ENCODE measurements at places on chromosomes 16 and 17.

DNA sequence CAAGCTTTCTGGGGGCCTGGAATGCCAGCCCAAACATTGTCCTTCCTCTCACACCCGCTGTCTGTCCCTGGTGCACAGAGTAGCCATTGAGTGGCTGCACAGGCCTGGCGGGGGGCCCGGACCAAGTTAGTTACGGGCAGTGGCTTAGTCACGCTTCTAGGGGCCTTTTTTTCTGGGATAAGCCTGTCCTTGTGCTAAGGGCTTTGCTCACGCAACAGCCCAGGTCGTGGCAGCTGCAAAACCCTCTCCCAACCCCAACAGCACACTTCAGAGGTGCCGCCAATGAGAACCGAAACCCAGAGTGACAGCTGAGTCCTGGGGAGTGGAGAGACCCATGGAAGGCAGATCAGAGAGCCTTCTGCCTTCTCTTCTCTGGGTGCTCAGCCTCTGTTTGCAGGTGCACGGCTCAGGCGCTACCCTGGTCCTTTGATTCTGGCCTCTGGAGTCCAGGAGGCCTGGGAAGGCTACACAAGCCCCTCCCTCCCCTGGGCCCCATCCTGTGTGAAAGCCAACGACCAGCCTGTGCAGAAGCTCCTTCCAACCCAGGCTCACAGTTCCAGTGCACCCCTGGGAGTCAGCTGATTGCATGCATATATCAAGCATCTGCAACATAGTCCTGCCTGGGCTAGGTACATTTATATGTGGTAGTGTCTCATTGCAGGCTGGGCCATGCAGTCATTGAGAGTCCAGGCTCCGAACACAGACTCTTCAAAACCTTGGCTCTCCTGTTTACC, 9.1 kb downstream of the WSCD1 start:
- no peak for DNase-seq

DNA sequence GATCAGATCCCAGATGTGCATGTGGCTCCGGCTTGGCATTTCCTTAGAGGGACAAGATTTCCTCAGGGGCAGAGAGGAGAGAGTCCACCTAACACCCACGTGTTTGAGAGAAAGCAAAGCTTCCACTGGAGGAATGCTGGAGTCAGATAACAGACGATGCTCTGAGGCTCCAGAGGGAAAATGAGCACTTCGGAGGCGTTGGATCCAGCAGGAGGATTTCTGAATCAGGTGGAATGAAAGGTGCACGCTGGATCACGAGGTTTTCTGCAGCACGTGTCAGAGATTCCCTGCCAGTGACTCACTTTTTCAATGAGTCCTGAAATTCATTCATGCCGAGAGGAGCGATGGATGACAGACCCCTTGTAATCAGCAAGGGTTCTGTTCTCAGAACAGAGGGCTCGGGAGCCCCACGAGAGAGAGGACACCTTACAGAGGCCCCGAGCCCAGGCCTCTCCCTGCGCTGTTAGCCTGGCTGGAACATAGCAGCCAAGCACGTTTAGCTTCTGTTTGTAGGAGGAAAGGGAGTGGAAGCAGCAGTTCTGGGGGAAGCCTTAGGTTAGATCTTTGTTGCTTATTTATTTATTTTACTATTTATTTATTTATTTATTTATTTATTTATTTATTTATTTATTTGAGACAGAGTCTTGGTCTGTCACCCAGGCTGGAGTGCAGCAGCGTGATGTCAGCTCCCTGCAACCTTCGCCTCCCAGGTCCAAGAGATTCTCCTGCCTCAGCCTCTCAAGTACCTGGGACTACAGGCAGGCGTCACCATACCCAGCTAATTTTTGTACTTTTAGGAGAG, 49.3 kb upstream of the JPH3 start:
- no peak for DNase-seq

GRCh38 chr17:3471599-3471998, at the start of gene SPATA22:
SPATA22 (minus strand) TSS chr17:3471819; CDS start chr17:3469325, 2,494 bp downstream.
- DNase-seq, result no peak

DNA sequence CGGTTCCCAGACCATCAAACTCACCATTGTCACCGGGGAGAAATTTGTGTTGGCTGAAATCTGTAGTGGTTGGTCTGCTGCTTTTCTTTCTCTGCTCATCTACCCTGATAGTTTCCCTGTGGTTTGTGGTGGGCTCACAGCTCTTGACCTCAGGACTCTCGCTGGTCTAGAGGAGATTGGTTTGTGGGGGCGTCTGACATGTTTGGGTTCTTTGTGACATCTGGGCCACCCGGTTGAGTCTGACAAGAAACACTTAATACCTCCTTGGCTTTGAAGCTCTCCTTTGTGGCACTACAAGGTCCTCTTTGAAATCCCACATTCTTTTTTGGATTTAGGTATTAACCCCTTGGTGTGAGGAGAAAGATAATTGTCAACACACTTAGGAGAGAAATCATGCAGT, 662.0 kb downstream of the WWOX start:
- no peak for DNase-seq

- DNase-seq, result no peak
These were observed 1.2 kb downstream of the PSMD11 start for GRCh38 chr17:32445497-32445896.

- no peak for DNase-seq
These were observed 2.8 kb downstream of the GRB7 start for GRCh38 chr17:39740357-39741111.

DNA sequence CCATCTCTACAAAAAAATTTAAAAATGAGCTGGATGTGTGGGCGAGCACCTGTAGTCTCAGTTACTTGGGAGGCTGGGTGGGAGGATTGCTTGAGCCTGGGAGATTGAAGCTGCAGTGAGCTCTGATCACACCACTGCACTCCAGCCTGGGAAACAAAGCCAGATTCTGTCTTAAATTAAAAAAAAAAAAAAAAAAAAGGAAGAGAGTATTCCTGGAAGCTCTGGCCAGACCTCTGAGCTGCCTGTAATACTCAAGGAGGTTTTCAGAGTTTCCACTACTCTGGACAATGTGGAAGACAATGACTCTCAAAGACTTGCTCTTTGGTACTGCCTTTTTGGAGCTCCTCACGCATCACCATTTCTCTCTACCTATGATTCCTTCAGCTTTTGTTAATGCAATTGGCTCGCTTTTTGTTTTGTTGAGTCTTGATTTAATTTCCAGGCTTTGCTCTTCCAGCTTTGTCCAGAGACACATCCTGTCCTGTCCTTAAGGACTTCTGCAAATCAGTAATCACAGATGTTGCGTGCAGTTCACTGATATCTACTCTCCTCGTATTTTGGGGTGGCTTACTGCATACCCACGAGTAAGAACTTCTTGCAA, 10.8 kb downstream of the CHD9 start:
- no peak for DNase-seq

GRCh38 chr17:61460796-61461585, 8.8 kb downstream of the TBX4 start:
- peak; percentile 3 for DNase-seq

- no peak for DNase-seq
These were observed 66.7 kb upstream of the TANC2 start for GRCh38 chr17:62899361-62899760.

DNA sequence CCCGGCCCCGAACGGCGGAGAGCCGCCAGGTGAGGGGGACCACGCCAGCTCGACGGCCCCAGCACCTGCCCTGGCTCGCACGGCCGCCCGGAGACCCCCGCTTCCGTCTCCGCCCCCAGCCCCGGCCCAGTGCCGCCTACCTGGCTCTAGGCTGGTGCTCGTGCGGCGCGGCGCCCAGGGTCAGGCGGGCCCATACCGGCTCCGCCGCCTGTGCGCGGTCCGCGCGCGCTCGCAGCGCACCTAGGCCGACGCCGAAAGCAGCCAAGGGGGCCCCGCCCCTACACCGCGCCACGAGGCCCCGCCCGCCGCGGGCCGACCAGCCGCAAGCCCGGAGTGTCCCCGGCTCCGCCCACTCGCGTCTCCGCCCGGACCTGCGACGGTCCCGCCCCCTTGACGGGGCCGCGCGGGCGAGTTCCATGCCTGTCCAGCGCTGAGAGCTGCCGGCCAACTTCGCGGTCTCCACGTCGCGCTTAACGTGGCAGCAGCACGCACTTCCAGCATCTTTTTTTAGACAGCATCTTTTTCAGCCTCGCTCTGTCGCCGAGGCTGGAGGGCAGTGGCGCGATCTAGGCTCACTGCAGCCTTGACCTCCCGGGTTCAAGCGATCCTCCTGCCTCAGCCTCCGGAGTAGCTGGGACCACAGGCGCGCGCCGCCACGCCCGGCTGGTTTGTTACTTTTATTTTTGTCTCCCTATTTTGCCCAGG, at the start of gene SLC25A39:
SLC25A39 (minus strand) TSS at position 253 of the 705 bp plus-strand sequence. CDS start 1,261 bp downstream, outside the sequence.
- peak; percentile 93 for DNase-seq

DNA sequence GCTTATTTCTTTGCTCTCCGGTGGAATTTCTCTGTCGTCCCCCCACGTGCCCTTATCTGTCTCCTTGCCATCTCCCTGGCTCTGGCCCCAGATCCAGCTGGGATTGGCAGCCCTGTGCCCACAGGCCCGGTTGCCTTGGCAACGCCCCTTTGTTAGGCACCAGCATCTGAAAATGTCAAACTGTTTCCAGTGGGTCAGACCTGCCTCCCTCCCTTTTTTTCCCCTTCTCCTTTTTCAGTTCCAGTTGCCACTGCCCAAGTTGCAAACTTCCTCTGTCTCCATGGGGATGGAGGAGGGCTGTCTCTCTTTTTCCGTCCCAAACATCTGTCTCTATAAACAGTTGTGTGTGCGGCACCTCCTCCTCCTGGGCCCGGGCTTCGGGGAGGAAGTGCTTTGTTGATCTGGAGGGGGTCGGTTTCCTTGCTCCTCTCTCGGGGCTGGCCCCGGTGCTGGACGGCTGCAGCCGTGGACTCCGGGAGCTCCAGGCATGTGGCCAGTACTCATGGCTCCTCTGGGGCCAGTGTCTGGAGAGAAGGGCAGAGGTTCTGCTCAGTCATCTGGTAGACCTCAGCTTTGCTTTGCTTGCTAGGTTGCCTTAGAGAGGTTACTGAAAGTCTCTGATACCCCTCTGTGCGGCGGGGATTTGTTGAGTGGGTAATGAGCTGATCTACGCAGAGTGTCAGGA, 35.3 kb downstream of the SOCS3 start:
- no peak for DNase-seq

DNA sequence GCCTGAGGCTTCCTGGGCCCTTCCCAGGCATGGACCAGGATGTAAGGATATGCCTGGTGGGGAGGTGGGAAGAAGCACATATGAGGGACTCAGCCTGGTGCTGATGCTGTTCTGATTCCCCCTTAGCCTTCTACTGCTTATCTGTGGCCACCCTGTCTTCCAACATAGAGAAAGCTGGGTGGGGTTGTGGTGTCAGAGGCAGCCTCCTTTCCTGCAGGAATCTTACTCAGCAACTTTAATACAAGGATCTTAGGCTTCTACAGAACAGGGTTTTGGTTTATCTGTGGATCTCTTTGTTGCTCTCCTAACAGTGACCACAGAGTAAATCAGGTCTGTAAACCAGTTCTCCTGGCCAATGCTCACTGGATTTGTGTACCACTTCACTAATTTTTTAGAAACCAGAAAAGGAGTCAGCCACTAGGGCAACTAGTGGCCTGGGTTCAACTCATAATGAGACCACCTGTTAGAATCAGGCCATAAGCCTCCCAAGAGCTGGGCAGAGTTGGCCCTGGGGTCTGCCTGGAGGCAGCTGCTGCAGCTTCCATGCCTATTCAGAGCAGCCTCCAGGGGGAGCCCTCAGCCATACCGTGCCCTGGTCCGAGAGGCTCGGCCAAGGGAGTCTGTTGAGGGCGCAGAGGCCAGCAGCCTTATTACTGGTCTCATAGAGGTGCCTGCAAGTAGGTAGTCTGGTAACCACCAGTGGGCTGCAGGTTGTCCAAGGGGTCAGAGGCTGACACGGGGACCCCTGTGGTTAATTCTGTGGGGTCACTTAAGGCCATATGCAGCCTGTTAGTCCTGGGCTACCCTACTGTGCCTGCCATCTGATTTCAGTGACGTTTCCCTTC, 7.1 kb downstream of the HAS3 start:
- DNase-seq, result no peak

GRCh38 chr16:87621976-87622713, 19.8 kb downstream of the JPH3 start:
- no peak for DNase-seq
